ENCODE measurements at places on chromosomes 5 and 9.

- no peak for DNase-seq
These were observed 1.8 kb downstream of the NTMT1 start for GRCh38 chr9:129627556-129628440.

DNA sequence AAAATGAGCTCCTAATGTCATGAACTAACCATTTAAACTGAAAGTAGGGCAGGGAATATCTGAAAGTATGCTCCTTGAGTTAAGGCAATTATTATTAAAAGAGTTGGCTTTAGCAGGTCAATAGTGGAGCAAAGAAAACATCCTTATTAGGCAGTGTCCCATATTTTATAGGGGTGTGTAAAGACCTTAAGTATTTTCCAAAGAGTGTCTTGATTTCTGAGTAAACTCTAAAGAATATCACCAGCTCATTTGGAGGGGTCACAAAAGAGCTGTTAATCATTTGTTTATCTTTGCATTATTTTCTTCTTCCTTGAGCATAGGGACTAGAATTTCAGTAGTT is 109.3 kb downstream of the MUSK start:
- no peak for DNase-seq

GRCh38 chr5:71582945-71583584 is 4.1 kb upstream of the MCCC2 start:
- DNase-seq = no peak

- DNase-seq = no peak
These were observed 72.4 kb downstream of the MSX2 start for GRCh38 chr5:174796711-174797192.

- DNase-seq = no peak
These were observed 32.7 kb downstream of the PRRT1B start for GRCh38 chr9:131578021-131578420.

- no peak for DNase-seq
These were observed 59.5 kb downstream of the MVB12B start for GRCh38 chr9:126386088-126386487.

DNA sequence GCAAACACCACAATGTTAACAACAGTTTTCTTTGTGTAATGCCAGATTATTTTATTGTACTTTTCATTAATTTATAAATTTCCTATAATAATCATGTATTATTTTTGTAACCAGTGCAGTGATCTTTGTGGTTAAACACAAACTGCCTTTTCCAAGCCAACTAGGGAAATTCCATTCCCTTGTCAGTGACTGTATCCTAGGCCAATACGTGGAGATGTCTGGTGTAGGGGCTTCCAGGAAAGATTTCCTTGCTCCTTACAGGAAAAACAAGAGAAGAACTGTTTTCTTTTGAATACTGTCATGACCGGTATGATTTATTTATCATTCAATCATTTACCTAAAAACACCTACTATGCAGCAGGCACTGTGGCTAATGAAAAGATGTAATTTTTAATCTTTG is 31.4 kb downstream of the FANCC start:
- no peak for DNase-seq

DNA sequence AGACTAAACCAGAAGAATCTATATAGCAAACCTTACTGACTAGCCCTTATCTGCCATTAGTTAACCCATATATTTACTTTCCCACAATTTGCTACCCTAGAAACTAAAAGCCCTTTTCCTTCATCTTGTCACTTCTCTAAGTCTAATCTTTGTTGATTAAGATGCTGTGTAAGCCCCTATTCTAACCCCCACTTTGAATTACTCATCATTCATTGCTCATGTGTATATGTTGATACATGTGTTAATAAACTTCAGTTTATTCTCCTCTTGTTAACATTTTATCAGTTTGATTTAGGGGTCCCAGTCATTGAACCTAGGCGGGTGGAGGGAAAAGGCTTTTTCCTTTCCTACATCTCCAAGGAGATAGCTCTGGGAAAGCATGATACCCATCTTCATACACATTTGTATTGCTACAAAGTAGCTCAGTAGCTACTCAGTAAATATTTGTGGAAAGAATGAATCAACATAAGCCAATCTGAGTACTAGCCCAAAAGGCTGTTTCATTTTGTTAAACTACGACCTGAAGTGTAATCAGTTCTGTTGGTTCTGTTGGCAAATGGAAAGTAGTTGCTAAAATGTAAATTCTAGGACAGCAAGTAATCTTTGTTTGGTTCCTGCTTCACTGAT is 35.1 kb upstream of the NDFIP1 start:
- no peak for DNase-seq

All from stimulated activated CD4-positive, alpha-beta T cell treated with anti-CD3 and anti-CD28 coated beads, Interleukin-15, amount 100 ng/mL, for 1 hour (primary cell).